ENCODE measurements at places on chromosomes 5 and 9.

DNA sequence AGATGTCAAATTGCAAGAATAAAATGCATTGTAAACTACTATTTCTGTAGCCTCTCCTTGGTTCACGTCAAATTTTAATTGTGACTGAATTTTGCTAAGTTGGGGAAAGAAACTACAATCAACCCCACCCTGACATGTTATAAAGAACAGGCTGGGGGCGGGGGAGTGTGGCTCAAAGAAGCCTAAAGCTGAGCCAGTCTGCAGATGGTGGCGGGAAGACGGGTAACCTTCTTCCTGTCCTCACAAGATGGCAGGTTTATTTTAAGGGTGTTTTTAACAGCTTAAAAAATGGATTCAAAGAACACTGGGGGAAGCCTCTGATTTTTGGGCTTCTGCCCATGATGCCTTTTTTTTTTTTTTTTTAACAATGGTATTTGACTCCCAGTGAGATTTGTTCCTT is 68.5 kb upstream of the MELK start:
- no peak for DNase-seq

GRCh38 chr9:4111233-4112008 is 188.4 kb downstream of the GLIS3 start:
- no peak for DNase-seq

DNA sequence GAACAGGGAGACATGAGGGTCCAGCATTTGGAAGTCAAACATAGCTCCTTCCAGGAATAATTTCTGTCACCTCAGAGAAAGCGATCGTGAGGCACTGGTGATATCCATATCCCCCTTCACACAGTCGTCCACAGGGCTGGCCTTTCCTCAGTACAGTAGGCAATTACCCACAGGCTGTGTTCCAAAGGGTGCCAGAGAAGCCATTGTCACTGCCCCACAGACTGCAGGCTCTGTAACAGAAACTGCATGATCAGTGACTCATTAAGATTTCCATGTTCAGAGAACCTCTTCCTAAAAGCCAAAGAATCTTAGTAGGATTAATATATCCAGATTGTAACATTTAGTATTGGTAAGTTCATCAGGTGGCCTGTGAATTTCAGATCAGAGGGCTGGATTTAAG is 127.6 kb downstream of the RPS23 start:
- no peak for DNase-seq

GRCh38 chr9:4096121-4096520 is 203.7 kb downstream of the GLIS3 start:
- DNase-seq: no peak

DNA sequence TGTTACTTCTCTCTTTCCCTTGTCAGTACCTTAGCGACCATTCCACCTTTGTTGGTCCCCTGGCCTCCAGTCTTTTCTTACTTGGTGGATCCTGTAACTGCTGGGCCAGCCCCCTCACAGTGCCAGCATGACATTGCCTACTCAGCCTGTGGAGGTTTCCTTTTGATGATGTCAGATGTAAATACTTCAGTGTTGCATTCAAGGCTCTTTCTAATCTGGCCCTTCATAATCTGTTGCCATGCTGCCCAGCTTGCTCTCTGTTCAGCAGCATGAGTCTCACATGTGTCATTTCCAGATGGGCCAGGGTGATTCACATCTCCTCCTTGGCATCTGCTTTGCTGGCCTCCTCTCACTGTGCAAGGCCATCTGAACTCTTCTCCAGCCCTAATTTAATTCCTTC is 57.1 kb downstream of the MAST4 start:
- DNase-seq: peak; percentile 94

GRCh38 chr5:165735388-165735787 is 2230.0 kb downstream of the MAT2B start:
- DNase-seq: no peak

DNA sequence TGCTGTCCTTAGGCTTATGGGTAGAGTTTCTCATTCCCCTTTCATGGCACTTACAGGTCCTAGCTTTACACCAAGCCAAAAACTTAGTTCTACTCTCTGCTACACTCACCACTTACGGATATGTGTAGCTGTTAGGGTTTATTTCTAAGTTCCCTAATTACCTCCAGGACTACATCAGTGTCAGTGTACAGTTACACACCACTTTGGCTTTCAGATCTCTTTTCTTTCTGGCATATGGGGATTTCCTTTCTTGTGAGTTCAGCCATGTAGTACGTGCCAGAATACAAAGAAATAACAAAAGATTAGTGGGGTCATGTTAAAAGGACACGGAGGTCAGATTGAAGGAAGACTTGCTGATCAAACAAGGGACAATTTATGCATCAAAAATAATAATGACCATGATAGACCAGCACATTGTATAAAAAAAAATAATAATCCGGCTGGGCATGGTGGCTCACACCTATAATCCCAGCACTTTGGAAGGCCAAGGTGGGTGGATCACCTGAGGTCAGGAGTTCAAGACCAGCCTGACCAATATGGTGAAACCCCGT is 41.8 kb downstream of the LYRM7 start:
- DNase-seq: no peak

GRCh38 chr9:107176436-107177151 is 106.5 kb upstream of the RAD23B start:
- peak; percentile 8 for DNase-seq

DNA sequence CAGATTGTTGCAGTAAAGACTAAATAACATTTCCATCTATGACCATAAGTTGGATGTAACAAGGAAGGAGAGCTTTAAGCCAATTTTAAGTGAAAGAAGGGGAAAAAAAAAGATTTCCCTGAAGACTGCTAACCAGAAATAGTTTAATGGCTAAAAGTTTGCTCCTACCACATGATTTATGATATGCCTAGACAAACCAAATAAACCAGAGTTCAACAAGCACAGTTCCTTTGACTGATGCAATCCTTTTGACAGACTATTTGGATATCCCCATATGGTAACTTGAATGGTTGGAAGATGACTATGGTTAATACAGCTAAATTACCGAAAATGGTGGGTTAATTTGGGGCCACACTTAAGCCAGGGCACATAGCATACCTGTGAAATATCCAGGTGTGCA is 338.5 kb downstream of the CETN3 start:
- DNase-seq: no peak

GRCh38 chr5:120789918-120790317 is 325.8 kb downstream of the PRR16 start:
- no peak for DNase-seq

GRCh38 chr9:127422787-127423186 is 1.4 kb upstream of the ZNF79 start:
- no peak for DNase-seq

DNA sequence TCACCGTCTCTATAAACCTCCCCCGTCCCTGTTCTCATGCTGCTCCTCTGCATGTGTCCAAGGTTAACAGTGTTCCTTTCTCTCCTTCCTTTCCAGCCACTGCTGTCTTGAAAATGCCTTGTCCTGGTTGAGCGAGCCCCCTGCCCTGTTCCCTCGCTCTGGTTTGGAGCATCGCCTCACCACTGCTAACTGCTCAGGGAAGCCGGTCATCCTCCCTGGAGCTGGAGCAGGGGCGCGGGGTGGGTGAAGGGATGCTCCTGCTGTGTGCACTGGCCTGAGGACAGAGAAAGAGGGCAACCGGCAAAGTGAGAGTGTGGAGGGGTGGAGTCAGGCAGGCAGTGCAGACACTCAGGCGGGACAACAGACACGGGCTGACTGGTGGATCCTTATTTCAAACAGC is 19.4 kb downstream of the UBE2QL1 start:
- no peak for DNase-seq

DNA sequence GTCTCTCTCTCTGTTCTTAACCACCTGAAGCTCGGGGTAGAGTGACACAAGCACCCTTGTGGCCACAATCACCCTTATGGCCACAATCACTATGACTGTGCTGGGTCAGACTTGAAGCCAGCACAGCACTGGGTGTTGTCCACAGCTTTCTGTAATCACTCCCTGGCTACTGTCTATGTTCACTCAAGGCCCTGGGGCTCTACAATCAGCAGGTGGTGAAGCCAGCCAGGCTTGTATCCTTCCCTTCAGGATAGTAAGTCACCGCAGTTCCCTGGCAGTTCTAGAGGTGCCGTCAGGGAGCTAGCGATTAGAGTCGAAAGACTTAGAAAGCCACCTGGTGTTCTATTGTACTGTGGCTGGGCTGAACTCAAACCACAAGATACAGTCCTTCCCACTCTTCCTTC is 44.2 kb downstream of the GDA start:
- DNase-seq: no peak

- DNase-seq: no peak
Measured at GRCh38 chr9:130779153-130779855, 55.8 kb upstream of the ABL1 start.

- DNase-seq: peak; percentile 1
Measured at GRCh38 chr9:115250621-115251032, 132.7 kb upstream of the TNC start.

DNA sequence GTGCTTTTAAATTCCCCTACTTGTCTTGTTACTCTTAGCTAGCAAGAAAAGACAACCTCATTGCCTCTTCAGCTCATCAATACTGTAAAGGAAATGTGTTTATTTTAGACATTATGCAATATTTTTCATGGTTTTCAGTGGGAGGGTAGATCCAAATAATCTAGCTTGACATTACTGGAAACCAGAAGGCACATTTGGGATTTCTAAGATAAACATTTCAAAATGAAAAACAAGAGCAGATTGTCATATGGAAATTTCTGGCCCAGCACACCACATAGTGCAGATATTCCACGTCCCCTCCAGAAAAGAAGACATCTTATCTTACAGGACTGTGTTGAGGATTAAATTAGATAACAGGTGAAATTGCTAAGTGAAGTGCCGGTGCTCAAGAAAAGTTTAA is 296.9 kb downstream of the MSX2 start:
- DNase-seq: no peak

GRCh38 chr9:114409103-114409780 is 21.5 kb upstream of the AKNA start:
- DNase-seq: no peak

DNA sequence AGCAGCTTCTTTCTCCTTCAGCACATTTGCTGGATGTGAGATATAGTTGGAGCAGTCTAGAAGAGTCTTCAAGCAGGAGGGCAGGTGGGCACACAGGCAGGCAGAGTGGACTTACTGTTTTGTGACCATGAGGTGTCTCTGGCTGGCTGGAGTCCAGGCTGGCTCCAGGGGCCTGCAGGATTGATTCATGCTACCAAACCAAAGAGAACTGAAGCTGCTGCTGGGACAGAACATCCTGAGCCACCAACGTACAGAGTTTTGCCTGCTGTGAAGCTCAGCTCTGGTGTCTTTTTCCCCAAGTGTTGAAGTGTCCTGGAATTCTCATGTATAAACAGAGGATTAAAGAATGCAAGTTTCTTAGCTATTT is 45.7 kb downstream of the CYSTM1 start:
- DNase-seq: no peak

DNA sequence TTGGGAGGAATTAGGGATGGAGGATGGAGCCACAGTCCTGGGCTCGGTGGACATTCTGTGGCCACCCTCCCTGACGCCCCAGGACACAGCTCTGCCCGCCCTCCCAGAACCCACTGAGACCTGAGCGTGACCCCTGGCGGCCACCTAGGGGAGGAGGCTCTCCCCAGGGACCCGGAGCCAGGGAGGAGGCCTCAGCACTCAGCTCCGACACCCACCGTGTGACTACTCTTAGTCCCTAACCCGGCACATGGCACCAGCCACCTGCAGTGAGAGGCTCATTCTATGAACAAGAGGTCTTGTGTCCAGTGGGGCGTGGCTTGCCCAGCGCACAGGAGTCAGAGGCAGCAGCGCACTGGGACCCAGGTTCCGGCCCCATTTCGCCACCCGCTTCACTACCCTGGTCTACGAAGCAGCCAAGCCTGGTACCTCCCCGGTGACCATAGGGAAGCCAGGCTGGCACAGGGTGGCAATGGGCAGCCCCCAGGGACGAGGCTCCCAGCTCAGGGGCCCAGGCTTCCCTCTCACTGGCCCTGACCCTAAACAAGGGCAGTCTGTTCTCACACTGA is 10.2 kb downstream of the SARDH start:
- no peak for DNase-seq

- DNase-seq: no peak
Measured at GRCh38 chr5:112234000-112234399, 185.1 kb downstream of the EPB41L4A start.

GRCh38 chr9:19533373-19533772 is 124.6 kb downstream of the ACER2 start:
- no peak for DNase-seq

DNA sequence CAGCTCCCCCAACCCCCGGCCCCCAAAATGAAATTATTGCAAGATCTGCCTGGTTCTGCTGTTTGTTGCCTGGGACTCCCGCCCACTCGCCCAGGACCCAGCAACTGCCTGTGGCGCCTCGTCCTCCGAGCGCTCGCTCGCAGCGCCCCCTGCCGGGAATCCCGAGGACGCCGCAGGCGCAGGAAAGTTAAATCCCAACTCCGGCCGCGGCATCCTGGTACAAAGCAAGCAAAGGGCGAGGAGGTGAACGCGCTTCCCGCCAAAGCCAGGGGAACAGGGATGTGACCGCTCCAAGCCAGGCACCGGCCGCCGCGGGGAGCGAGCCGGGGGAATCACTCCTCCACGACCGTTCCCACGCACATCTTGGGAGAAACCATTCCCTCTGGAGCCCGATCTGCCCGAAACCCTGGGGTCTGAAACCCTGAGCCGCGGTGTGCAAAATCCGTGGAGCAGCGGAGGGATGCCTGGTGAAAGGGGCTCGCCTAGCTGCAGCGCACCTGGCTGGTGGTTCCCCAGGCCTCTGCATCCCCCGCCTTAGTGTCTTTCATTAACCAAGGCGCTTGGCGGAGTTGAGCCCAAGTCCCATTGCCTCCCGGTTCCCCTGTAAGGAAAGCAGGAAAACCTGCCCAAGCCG is 1.3 kb downstream of the SEMA5A start:
- DNase-seq: peak; percentile 32

DNA sequence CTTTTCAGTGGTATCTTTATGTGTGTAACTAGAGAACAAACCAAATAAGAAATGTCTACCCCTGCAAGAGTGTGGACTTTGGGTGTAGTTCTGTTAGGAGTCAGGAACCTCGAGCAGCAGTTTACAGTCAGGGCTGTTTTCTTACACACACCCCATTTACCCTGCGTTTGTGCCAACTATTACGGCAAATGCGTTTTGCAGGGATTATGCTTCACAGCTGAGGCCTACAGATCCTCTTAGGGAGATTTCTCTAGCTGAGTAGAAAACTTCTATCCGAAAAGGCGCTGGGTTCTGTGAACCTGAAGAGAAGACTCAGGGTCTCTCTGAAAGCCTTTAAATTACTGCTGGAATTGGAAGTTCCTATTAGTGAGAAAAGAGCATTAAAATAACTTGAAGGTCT is 51.4 kb downstream of the ACER2 start:
- no peak for DNase-seq

DNA sequence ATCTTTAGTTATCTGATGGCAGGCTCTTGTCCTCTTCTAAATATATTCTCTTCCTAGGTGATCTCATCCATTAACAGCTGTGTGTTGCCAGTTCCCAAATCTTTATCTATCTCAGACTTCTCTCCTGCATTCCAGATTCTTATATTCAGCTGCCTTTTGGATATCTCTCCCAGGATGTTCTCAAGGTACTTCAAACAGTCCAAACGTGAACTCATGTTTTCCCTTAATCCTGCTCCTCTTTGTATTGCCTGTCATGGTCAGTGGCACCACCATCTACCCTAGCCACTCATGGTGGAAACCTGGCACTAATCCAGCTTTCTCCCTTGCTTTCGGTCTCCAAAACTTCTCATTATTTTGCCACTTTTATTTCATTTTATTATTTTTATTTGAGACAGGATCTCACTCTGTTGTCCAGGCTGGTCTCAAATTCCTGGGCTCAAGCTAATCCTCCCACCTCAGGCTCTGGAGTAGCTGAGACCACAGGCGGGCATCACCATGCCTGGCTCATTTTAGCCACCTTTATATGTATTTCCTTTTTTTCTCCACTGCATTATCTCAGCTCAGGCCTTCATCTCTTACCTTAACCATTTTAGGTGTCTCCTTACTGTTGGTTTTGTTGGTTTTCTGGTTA is 3.8 kb downstream of the ZFYVE16 start:
- no peak for DNase-seq

- no peak for DNase-seq
Measured at GRCh38 chr5:67353500-67354450, 157.2 kb upstream of the CD180 start.

Measured in kidney capillary endothelial cell (primary cell).